ENCODE measurements at places on chromosomes 16 and 17.

DNA sequence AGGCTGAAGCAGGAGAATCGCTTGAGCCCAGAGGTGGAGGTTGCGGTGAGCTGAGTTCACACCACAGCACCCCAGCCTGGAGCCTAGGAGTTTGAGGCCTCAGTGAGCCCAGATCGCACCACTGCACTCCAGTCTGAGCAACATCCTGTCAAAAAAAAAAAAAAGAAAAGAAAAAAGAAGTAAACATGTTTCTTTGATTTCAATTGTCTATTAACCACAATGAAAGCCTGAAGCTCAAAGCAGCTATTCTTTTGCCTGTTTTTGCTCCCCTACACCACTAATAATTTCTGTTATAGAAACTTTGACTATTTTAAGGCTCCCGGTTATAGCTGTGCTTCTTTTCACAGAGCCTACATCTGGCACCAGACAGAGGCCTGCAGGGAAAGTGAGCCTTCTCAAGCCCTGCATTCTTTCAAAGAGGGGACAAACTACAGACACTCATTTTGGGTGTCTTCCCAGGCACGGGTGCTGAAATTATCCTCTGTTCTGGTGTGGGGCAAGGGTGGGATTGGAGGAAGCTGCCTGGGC lies 14.2 kb upstream of the SLC52A1 start:
- DNase-seq = no peak

GRCh38 chr17:41448506-41448905 lies 7.7 kb upstream of the KRT38 start:
- no peak for DNase-seq

DNA sequence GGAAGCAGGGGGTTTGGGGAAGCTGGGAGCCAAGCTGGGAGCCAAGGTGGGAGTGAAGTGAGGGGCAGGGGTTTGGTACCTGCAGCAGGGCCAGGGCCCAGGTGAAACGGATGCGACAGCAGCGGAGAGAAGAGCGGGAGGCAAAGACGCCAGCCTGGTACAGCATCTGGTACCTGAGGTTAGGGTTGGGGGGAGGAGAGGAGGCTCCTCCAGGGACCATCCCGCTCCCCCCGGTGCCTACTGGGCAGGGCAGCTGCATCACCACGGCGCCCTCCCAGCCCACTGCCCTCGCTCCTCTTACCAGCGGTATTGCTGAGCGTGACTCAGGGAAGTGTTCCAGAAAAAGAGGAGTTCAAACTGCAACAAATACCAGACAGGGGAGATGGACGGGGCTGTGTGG lies 9.8 kb downstream of the CLN3 start:
- DNase-seq = no peak

DNA sequence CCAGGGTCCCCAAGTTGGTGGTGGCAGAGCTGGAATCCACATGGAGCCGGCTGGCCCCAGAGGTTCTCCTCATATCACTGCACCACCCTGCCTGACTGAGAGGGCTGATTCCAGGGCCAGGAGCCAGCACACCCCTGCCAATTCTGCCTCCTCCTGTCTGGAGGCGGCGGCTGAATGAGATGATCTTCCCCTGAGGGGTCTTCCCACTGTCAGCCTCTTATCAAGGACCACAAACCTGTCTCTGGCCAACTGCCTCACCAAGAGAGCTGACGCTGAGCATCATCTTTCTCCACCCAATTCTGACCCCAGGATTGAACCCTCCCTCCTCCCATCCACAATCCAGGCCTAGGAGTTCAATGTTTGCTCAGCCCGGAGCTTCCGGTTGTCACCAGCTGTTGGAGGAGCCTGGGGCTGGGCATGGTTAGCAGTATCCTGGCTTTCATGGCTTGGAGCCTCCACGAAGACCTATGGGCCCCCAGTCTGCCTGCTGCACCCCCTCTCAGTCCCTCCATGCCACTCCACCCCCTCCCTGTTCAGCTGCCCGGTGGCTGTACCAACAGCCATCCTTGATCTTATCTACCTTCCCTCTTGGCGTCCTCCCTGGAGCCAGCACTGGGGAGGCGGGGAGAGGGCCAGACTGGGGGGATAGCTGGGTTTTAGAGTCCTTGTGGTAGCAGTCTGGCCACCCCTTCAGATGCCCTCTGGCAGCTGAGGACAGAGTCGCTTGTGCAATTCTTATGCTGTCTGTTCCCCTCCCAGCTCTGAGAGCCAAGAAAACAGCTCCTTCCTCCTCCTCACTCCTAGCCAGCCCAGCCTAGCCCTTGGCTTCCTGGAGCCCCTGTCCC lies 25.6 kb downstream of the ABCC3 start:
- DNase-seq = no peak

GRCh38 chr16:27254262-27254811 lies 14.2 kb downstream of the NSMCE1 start:
- DNase-seq = no peak

DNA sequence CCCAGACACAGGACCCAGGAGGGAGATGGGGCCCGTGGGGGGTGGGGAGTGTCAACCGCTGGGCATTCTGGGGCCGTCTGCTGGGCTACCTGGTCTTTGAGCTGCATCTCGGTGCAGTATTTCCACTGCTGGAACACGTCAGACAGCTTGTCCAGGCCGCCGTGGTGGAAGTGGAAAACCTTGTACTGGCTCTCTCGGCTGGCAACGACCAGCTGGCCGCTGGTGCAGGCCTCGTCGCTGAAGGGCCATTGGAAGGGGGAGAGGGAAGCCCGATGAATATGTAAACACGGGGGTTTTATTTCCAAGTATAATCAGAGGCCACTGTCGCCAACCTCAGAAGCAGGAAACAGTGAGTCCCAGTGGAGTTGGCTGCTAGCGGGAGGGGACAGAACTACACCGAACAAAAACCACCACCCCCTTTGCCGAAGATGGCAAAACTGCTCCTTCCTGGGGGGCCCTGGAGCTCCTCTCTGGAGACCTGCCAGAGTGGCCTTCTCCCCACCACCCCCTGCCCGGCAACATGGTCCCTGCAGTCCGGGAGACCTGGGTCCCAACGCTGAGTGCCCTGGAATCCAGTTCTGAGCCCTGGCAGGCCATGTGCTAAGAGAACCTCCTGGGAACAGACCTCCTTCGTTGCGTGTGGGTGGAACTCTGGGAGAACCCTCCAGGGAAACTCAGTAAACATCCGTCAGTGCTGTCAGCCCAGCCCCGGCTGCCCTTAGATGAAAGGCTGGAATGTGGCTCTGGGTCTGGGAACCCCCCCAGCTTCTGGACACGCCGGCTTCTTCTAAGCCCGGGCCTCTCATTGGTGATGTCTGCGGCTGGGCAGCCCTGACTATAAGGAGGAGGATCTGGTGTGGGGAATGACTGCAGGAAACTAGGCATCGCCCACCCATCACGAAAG lies 84.1 kb downstream of the TBC1D16 start:
- no peak for DNase-seq

GRCh38 chr16:65876624-65877023 lies 489.9 kb upstream of the CDH5 start:
- DNase-seq = no peak

DNA sequence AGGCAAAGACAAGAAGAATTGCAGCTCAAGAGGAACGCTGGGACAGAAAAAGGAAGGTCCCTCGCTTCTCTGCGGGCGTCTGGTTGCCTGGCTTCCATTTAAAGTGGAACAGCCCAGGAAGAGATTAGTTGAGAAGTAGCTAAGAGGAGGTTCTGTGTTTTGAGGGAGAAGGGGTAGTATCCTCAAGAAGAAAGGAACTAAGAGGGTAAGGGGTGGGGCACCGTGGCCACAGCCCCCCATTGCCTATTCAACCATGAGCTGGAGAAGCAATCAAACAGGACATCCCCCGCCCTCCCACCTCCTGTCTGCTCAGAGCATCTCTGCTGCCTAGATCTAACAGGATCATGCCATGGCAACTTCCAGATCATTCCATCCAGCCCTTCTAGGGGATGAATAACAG lies 18.1 kb upstream of the CALB2 start:
- DNase-seq = no peak

DNA sequence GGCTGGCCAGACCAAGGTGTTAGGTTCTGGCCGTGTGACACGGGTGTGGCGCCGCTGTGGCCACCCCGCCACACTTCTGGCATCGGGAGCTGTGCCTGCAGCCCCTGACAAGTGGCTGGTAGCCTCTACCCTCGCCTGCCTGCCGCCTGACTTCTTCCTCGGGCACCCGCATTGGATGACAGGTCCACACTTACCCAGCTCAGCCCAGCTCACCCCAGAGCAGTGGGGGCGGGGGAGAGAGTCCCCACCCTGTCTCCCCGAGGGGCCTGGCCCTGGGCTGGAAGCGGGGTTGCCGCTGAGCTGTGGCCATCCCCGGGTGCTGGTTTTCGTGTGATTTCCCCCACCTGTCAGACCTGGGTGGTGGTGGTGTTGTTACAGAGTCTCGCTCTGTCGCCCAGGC lies 53.9 kb upstream of the ACSF3 start:
- DNase-seq = no peak

DNA sequence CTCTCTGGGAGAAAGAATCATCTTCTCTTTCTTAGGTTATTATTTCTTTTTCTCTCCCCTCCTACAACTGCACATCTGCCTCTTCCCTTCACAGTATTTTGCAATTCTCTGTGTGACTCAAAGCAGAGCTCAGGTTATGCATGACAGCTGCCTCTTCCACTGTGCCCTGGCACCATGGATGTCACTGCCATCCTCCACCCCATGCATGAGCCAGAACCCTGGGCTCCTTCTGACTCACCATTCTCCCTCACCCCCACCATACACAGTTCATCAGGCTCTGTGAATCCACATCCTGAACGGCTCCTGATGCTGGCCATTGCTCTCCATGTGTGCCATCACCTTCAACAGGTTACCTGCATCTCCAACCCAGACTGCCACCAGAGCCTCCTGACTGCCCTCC lies 23.9 kb downstream of the CA10 start:
- DNase-seq = no peak

GRCh38 chr16:9046667-9047055 lies 44.8 kb upstream of the HAPSTR1 start:
- no peak for DNase-seq

DNA sequence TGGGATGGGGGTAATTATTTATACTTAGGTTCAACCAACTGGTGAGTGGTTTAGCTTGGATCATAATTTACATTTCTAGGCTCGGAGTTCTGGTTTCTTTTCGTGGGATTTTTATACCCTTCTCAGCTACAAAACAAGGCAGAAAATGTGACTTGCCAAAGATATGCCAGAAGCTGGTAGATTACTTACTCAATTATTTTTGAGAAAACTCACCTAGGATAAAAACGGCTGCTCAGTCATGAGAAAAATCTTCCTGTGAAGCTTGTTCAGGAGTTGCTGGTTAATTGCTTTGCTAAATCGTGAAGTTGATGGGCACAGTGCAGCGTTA lies 1.1 kb downstream of the NDEL1 start:
- DNase-seq = no peak

- no peak for DNase-seq
Observed at GRCh38 chr17:73391331-73392265, 79.8 kb upstream of the CDC42EP4 start.

GRCh38 chr16:57773655-57774295 lies 28.5 kb downstream of the KIFC3 start:
- DNase-seq = no peak

DNA sequence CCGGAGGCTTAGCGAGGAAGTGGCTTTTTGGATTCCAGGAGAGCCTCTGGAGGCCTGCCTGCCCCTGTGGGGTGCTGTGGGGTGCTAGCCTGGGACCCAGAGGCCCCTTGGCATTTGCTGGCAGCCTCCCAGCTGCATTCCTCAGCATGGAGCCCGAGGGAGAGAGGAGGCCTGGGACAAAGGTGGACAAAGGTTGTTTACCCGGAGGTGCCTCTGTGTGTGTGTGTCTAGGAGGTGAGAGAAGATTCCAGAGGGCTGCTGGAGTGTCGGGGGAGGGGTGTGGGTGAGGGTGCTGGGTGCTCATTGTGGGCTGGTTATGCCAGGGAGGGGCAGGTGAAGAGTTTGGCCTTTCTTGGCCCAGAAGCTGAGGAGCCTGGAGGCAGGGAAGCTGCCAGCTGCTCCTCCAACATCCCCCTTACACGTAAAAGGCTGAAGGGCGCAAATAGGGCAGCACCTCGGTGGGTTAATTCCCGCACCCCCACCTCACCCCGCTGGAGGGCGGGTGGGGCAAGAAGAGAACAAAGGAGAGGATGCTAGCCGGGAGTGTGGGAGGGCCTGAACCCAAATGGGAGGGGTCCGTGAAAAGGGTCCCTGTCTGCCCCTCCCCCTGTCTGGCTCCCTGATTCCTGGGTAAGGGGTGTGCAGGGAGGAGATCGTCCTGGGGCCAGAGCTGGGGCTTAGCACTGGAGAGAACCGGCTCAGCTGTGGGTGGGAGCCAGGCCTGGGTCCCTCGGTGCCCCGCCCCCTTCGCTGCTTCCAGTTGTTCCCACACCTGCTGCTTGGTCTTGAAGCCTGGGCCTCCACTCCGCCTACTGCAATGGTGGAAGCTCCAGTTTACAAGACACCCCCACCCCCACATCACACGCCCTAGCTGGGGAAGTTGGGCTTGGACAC lies 9.9 kb downstream of the HEXIM2 start:
- no peak for DNase-seq

DNA sequence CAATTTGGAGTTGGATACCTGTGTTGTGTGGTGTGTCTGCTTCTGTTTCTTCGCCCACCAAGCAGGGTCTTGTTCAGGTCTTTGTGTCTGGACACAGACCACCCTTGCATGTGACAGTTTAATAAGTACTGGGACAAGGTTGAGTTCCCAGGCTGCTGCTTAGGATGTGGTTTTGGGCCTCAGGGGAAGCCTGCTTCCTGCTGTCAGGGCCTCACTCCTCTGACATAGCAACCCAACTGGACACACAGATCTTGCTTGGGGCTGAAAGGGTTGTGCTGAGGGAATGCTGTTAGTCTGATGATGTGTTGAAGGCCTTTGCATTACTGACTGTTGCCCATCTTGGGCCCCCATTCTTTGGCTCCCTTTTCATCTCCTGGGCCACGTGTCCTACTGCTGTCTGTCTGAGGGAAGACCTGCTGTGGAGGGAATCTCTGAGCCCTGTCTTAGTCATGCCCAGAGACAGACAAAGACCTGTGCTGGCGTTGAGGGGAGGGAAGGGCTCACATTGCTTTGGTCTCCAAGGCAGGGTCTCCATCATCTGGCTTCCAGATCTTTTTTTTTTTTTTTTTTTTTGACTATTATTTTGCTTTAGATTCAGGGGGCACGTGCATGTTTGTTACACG lies 4.7 kb upstream of the TGFB1I1 start:
- no peak for DNase-seq
